ENCODE measurements at places on chromosomes 12 and 14.
A peak's percentile ranks its signal among the peaks of the same experiment; 100 is the strongest.

DNA sequence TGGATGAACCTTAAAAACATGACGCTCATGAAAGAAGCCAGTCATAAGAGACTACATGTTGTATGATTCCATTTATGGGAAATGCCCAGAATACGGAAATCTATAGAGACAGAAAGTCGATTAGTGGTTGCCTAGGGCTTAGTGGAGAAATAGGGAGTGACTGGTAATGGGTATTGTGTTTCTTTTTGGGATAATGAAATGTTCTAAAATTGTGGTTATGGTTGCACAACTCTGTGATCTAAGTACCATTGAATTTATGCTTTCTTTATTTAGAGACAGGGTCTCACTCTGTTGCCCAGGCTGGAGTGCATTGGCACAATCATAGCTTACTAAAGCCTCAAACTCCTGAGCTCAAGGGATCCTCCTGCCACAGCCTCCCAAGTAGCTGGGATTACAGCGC is 8.0 kb downstream of the RBMS2 start:
- DNase-seq, result no peak

- no peak for DNase-seq
Measured at GRCh38 chr12:56333197-56333678, 562 bp downstream of the PAN2 start.

DNA sequence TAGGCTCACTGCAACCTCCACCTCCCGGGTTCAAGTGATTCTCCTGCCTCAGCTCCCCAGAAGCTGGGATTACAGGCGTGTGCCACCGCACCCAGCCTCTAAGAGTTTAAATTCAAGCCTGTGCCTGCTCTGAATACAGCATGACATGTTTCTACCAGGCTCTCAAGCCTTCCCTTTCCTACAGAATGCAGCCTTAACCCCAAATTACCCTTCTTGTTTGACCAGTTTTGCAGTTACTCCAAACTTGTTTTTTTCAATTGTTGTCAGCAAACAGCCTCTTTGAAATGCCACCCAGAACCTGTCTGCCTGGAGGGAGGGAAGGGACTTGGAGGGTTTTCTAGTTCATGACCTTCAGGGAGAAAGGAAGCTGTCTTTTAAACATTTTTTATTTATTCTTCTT is 15.4 kb downstream of the GLTP start:
- no peak for DNase-seq

DNA sequence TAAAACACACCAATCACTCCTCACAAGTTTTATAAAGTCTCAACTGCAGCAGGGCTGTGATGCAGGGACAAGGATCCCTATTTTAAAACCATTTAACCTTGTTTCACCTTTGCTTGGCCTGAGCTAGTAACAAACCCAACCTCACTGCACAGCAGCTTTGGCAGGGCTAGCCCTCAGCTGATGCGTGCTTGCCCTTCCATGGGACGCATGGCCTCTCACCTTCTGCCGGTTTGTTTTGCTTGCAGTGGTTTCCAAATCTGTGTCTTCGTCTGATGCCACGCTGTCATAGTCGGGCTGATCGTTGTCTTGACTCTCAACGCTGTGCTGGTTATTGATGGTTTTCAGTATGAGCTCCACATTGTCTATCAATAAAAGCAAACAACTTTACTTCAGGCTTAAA is 43.3 kb downstream of the GIT2 start:
- DNase-seq, result no peak

GRCh38 chr12:131683266-131684014 is 27.4 kb upstream of the SFSWAP start:
- no peak for DNase-seq

GRCh38 chr12:58363971-58364370 is 422.6 kb downstream of the ATP23 start:
- no peak for DNase-seq

DNA sequence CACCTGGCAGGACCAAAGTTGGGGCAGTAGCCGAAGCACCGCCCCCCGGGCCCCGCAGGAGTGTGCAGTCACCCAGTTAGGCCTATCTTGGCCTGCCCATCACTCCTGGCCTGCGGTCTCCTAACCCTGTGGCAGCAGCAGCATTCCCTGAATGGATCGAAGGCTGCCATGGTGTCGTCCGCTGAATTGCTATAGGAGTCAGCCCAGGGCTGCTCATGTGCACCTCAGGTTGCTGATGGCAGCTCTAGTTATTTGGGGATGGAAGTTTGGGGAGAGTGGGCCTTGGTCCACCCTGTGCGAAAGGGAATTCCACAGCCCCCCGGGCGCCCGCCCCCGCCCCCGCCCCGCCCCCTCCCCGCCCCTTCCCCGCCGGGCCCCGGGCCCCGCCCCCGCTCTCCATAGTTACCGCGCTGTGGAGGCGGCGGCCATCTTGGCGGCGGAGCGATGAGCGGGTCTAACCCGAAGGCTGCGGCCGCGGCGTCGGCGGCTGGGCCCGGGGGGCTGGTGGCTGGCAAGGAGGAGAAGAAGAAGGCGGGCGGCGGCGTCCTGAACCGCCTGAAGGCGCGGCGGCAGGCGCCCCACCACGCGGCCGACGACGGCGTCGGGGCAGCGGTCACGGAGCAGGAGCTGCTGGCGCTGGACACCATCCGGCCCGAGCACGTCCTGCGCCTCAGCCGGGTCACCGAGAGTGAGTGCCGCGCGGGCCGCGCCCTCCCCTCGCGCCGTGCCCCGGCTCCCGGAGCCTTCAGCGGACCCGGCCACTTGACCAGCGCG is at the start of gene UNC119B:
Gene UNC119B (plus strand): TSS at position 428 of the 774 bp plus-strand sequence. CDS start 17 bp downstream, at position 445.
- DNase-seq, result peak; percentile 68

GRCh38 chr12:66495709-66496108 is 183.2 kb downstream of the GRIP1 start:
- no peak for DNase-seq

DNA sequence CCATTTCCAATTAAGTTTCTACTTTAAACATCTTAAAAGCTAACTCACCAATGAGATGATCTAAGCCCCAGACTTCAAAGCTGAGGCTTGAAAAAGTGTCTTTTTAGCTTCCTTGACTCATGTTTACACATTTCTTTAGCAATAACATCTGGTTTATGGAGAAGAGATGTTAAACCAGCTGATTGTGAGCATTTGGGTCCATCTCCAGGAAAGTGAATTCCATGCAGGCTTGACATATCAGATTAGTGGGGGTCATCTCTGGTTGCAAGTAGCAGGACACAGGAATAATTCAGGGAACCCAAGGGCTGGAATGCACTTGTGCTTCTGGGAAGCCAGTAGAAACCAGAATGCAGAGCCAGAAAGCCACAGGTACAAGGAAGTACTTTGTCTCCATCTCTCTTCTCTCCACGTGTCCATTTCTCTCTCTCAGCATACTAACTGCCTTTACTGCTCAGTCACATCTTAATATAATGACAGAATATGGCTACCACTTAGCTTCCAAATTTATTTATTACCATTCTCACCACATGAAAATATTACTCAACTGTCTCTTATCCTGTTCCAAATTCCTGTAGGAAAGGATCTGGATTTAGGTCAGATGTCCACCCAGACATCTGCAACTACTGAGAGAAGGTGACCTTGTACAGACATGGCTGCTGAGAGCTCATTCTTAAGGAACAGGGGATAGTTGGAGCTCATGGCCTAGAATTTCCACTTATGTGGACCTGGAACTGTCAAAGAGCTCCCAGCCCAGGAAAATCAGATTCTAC is 104.4 kb downstream of the SCN8A start:
- DNase-seq, result no peak

GRCh38 chr12:115267891-115268290 is 583.9 kb upstream of the TBX3 start:
- DNase-seq, result no peak

GRCh38 chr12:72753571-72753970 is 481.4 kb downstream of the TRHDE start:
- DNase-seq, result no peak

DNA sequence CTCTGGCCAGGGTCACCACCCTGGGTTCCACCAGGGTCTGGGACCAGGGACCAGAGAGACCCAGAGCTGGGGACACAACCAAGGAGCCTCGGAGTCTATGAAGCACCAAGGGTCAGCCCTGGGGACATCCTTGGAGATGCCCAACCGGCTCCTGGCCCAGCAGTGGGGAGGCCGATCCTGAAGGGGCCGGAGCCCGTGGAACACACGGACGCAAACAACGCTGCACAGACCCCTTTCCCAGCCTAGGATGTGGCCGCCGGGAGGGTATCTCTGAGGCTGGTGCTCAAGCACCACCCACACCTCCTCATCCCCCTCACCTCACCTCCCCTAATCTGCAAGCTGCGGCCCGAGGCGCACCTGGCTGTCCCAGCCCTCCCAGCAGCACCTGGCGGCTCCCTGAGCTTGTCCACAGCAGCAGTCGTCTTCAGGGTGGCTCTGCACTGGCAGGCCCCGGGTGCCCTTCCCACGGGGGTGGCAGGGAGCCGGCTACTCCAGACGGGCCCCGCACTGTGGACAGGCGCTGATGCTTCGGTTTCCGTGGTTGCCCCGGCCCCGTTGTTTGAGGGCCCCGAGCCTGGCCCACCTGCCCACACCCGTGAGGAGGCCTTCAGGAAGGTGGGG is 146.8 kb upstream of the C14orf180 start:
- DNase-seq, result no peak

- DNase-seq, result peak; percentile 4
Measured at GRCh38 chr14:88599761-88600439, 37.1 kb downstream of the ZC3H14 start.

- no peak for DNase-seq
Measured at GRCh38 chr12:14460212-14460841, 94.8 kb downstream of the ATF7IP start.

GRCh38 chr14:39680777-39681176 is 248.5 kb upstream of the FBXO33 start:
- no peak for DNase-seq

DNA sequence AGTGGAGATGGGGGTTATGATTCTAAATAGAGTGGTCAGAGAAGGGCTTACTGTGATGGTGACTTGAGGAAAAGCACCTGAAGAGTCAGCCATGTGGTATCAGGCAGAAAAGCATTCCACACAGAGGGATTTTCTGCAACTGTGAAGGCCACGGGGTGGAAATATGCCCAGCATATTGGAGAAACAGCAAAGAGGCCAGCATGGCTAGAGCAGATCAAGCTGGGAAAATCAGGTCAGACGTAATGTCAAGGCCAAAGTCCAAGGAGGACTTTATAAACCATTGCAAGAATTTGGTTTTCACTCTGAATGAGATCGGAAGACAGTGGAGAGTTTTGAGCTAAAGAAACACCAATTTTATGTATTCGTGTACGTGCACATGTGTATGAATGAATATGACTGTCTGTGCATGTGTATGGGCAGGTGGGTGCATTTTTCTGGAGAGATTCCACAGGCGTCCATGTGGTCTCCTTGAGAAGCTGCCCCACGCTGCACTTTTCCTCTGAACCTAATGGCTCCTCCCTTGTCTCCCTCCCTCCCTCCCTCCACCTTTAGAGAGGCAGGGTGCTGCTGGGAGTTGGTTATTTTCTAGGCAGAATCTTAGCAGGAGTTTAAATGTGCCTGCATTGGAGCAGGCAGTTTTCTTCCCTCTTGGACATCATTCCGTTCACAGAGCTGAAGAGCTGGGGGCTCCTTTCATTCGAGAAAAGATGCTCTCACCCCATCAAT is 97.4 kb upstream of the PPP4R3A start:
- DNase-seq, result no peak

- no peak for DNase-seq
Measured at GRCh38 chr14:49692193-49692757, 645 bp upstream of the KLHDC1 start.

DNA sequence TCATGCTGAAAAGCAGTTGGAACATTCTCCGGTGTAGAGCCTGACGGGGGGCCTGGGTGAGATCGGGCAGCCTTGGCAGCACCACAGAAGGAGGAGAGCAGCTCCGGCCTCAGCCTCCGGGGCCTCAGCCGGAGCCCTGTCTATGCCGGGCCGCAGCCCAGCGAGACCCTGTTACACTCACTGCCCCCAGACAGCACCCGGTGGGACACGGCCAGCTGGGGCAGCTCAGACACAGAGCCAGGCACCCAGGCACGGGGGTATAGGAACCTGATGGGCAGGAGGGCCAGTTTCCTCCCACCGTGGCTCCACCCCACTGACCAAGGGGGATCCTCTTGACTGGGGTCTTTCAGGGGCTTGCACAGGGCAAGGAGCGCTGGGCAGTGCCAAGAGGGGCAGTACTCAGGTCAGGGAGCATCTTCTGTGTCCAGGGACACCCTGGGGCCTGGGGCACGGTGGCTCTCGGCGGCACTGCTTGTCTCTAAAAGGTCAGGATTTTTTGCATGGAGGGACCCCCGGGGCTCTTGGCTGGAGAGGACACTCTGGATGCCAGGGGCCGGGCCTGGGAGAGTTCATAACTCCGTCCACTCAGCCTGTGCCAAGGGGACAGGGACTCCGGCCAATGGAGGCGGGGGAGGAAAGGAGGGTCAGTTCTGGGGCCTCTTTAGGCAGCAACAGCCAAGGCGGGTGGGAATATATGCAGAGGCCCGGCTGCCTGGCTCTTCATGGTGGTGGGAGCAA is 9.4 kb downstream of the INF2 start:
- no peak for DNase-seq

DNA sequence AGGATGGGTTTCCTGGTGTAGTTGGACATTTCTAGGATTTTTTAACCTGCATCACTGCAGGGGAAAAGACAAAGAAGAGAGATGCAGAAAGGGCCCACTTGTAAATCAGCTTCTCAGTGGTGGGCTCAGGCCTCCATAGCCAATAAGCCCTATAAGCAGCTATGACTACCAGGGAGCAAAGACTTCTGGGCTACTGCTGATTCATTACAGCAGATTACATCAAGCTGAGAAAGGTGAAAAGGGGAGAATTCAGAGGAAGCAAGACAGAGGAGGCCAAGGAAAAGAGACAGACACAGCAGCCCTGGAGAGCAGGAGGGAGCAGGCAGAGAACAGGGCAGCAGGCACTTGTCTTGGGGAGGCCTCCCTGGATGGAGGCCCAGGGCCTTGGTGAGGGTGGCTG is 95.2 kb downstream of the KCNA5 start:
- DNase-seq, result no peak

DNA sequence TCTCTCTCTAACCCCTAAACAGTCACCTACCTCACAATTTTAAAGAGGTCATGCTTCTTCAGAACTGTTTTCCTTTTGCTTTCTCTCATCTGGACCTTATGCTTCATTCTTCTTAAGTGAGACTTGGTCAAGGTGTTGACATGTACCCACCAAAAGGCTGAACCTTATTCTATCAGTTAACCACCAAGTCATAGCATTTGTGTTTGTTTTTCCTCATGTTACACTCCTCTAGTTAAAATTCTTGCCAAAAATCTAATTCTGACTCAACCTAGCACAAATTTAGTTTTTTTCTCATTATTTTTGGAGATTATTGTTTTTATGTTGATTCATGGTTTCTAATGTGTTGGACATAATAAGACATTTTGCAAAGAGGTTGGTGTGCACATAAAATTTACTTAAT is 578.6 kb downstream of the SLC16A7 start:
- DNase-seq, result no peak

DNA sequence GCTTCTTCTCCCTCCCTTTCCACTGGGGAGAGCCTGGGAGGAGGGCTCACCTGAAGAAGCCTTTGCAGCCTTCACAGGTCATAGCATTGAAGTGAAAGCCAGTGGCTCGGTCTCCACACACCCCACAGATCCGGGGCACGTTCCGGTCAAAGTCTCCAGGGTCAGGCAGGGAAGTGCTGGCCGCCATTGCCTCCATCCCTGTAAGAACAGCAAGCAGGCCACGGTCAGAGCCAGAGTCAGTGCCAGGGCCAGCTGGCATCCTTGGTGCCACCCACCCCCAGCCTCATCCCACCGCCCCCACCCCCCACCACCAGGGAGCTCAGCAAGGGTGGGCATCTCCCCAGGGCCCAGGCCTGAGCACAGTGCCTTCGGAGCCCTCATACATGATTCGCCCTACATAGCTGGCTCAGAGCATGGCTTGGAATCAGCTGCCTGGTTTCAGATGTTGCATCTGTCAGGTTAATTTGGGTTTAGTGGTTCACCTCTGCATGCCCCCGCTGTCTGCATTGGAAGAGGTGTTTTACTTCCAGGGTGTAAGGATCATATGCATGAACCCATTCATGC is 25.8 kb downstream of the VDR start:
- DNase-seq, result no peak

Measured in CD4-positive, alpha-beta memory T cell (primary cell).